ENCODE measurements at places on chromosomes 4 and X. TPM values are rescaled to one million over a fixed set of nuclear protein-coding genes. Genes with fewer than 3 reads are reported as not detected.

DNA sequence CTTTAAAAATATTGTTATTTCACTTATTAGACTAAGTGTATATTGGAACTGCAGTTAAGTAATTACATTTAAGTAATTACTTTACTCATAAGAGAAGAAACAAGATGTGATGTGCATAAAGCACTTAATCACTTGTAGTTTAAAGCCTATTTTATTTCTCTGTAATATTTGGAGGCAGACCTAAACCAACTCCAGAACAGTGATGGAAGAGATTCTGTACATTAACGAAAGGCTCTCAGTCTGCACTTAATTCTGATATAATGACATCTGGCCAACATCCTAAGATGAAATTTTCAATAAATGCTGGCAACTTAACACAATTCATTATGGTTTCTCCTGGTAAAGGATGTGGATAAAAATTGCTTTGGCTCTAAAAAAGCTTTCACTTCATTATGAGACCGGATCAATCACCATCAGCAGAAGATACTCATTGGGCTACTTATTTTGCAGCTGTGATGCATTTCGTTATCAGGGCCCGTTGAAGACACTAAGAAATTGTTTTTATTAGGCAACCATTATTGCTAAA is 342.6 kb downstream of the C4orf33 start:
- H3K27ac ChIP-seq = no peak overlapping the region
- H3K4me1 ChIP-seq = no peaks in the 10 kb centered on the region
- H3K4me3 ChIP-seq = no peak overlapping the region
- DNase-seq = no peak

Gene CSN1S1
- total RNA-seq = not detected

GRCh38 chrX:147910607-147911006 is 1.1 kb upstream of the FMR1 start:
- no peaks in the 10 kb centered on the region for H3K36me3 ChIP-seq
- no peaks in the 10 kb centered on the region for H3K27me3 ChIP-seq
- DNase-seq = no peak
- H3K4me3 ChIP-seq = peak overlapping the region; percentile 94
- H3K27ac ChIP-seq = peak overlapping the region; percentile 79
- H3K4me1 ChIP-seq = peaks cover 15% of the 10 kb centered on the region

Gene SMARCA1
- total RNA-seq = not detected

DNA sequence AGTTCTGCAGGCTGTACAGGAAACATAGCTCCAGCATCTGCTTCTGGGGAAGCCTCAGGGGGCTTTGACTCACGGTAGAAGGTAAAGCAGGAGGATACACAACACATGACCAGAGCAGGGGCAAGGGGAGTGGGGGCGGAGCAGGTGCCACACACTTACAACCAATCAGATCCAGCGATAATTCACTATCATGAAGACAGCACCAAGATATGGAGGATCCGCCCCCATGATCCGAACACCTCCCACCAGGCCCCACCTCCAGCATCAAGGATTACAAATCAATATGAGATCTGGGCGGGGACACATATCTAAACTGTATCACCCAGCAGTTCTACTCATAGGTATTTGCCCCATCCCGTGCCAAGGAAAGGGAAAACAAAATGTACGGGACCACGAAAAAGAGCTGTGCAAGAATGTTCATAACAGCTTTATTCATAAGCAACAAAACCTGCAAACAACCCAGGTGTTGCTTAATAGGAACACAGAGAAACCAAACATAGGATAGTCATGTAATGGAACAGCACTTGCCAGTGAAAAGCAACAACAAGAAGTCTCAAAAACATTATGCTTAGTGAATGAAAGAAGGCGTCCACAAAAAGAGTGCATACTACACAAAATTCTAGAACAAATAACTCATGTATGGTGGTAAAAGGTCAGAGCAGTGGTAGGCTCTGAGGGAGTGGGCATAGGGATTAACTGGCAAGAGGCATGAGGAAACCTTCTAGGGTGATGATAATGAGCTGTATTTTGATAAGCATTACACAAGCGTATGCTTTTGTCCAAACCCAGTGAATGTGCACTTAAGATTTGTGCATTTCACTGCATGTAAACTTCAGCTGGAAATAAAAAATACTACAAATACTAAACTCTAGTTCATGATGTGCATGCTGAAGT is 130.9 kb upstream of the FAM9B start:
- DNase-seq = no peak
- peak overlapping the region; percentile 65 for H3K27ac ChIP-seq
- H3K4me1 ChIP-seq = peaks cover 14% of the 10 kb centered on the region
- H3K36me3 ChIP-seq = peaks cover 15% of the 10 kb centered on the region
- no peaks in the 10 kb centered on the region for H3K27me3 ChIP-seq

- no peak overlapping the region for H3K4me3 ChIP-seq
- no peak overlapping the region for H3K27ac ChIP-seq
- peaks cover 17% of the 10 kb centered on the region for H3K4me1 ChIP-seq
- H3K36me3 ChIP-seq = peaks cover 14% of the 10 kb centered on the region
- H3K27me3 ChIP-seq = no peaks in the 10 kb centered on the region
Measured at GRCh38 chr4:2827874-2828751, 15.5 kb upstream of the ADD1 start.

Gene XKRX
- 0.14 TPM for total RNA-seq

GRCh38 chr4:40190880-40191815 is 5.7 kb upstream of the RHOH start:
- H3K27me3 ChIP-seq = no peaks in the 10 kb centered on the region
- no peak for DNase-seq
- H3K4me3 ChIP-seq = peak overlapping the region; percentile 52
- no peaks in the 10 kb centered on the region for H3K36me3 ChIP-seq
- H3K4me1 ChIP-seq = peaks cover 54% of the 10 kb centered on the region

GRCh38 chr4:76610751-76611547 is 175.9 kb downstream of the SHROOM3 start:
- no peaks in the 10 kb centered on the region for H3K4me1 ChIP-seq
- no peak for DNase-seq
- H3K4me3 ChIP-seq = no peak overlapping the region
- no peak overlapping the region for H3K27ac ChIP-seq

- H3K27ac ChIP-seq = no peak overlapping the region
- peaks cover 18% of the 10 kb centered on the region for H3K4me1 ChIP-seq
- H3K4me3 ChIP-seq = no peak overlapping the region
- H3K36me3 ChIP-seq = no peaks in the 10 kb centered on the region
- no peak for DNase-seq
Measured at GRCh38 chr4:140372751-140373327, 607 bp upstream of the SCOC start.

GRCh38 chr4:99827454-99827853 is 10.8 kb downstream of the DAPP1 start:
- H3K27ac ChIP-seq = no peak overlapping the region
- peaks cover 4% of the 10 kb centered on the region for H3K4me1 ChIP-seq
- no peak for DNase-seq

Gene GPRASP1
- total RNA-seq = 1.9 TPM

GRCh38 chr4:52052475-52052780 is 1.3 kb downstream of the SPATA18 start:
- peaks cover 31% of the 10 kb centered on the region for H3K27me3 ChIP-seq
- no peak overlapping the region for H3K27ac ChIP-seq
- H3K4me3 ChIP-seq = peak overlapping the region; percentile 34

- no peak for DNase-seq
- no peaks in the 10 kb centered on the region for H3K4me1 ChIP-seq
- no peak overlapping the region for H3K4me3 ChIP-seq
Measured at GRCh38 chr4:144582975-144583374, 63.0 kb upstream of the HHIP start.

Measured in natural killer cell treated with Interleukin-12 subunit alpha and Interleukin-12 subunit beta and Interleukin-15 and Interleukin-18, amount 100 ng/mL, for 72 hours (primary cell).